NB4 (cell line): ENCODE measurements at places on chromosomes 13 and 19.

DNA sequence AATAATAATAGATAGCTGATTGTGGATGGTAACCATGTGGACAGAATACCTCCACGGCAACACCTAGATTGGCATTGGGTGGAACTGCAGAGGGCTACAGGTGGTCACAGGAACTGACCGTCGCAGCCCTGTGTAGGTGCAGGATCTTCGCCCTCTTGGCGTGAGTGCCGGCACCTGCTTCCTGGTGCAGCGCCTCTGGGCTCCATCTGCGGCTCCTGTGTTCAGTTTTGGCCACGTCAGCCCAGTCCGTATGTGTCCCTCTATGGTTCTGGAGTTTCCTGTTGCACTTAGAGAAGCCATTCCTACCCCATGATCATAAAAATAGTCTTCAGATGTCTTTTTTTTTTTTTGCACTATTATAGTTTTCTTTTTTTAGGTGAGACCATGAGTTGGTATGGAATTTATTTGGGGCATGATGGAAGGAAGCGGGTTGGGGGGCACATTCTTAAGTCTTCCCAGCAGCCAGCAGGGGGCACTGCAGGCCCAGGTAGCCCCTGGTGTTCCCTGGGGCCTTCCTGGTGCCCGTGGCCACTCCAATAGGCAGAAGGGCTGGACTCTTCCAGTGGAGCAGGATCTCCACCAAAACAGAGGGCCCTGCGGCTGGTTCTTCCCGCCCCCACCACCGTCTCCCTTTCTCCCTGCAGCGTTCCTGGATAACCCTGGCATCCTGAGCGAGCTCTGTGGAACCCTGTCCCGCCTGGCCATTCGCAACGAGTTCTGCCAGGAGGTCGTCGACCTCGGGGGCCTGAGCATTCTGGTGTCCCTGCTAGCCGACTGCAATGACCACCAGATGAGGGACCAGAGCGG, 10.1 kb upstream of the SLC25A42 start:
- DNase-seq = peak; percentile 66

DNA sequence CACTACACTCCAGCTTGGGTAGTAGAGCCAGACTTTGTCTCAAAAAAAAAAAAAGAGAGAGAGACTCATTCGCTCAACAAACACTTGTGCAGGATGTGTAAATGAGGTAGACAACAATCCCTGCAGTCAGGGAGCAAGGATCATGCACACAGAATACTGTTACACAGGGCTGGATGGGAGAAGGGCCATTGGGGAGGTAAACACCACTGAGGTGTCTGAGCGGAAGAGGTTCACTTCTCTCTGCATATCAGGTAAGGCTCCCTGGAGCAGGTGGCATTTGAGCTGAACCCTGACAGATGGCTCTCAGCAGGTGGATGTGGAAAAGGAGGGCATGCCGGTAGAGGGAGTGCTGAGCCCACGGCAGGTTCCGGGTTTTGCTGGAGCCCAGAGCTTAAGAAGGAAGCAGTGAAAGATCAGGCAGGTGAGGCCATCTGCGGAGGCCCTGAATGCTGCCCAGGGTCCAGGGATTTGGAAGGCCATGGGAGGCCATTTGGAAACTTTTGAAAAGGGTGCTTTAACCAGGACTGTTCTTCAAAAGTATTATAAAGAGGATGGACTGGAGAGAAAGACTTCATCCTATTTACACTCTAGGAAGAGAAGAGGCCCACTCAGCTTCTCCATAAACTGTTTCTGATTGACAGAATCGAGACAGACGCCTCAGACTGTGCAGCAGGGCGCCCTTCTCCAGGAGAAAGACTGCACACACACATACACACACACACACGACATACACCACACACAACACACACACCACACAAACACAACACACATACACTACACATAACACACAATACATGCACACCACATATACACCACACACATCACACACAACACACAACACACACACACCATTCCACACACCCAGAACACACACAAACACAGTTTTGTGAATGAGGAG, 199.4 kb downstream of the USP12 start:
- peak; percentile 54 for DNase-seq

- no peak for DNase-seq
These were observed 20.1 kb upstream of the MRI1 start for GRCh38 chr19:13744174-13744573.

DNA sequence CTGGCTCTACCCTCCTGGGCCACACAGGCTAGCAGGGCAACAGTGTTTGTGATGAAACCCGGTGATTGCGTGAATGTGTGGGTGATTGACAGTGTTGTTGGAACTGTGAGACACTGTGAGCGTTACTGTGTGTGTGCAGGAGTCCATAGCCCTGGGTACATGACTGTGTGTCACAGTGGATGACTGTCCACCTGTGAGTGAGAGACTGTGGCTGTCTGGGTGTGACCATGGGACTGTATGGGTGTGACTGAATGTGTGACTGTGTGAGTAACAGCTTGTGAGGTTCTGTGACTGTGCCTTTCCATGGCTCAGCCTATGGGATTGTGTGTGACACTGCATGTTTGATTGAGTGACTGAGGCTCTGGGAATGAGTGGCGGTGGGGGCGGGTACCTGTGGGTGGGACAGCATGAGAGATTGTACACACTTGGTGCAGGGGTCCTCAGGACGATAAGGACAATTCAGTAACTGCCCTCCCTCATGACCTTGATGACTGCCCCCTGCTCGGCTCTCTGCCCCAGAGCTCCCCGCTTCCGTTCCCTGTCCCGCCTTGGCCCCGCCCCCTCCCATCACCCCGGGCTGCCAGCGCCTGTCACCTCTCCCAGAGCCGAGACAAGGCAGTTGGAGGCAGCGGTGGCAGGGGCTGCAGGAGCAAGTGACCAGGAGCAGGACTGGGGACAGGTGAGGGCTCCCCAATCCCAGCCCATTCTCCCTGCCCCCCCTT, at the start of gene GIPR:
Gene GIPR, plus strand, starts transcription at position 602 of the 722 bp plus-strand sequence. CDS start 1,300 bp downstream, outside the sequence.
- DNase-seq = peak; percentile 49

DNA sequence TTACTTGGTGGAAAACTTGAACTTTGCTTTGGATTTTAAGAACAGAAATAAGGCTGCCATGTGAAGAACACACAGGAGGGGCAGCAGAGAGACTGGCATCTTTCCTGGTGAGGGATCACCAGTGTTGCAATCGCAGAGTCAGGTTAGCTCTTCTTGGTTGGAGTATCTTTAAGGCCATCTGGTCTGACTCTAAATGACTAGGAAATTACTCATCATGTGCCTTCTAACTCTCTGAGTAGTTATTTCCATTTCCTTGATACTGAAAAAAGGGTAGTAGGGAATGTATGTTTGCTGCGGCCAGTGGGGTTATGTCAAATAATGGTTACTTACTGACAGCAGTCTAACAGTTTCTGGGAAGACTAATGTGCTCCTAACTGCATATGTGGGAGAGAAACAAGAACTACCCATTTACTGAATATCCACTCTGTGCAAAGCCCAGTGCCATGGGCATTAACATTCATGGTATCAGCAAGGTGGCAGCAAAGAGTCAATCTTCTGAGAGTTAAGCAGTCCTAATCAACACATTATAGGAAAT, 122.1 kb downstream of the COG6 start:
- peak; percentile 62 for DNase-seq

DNA sequence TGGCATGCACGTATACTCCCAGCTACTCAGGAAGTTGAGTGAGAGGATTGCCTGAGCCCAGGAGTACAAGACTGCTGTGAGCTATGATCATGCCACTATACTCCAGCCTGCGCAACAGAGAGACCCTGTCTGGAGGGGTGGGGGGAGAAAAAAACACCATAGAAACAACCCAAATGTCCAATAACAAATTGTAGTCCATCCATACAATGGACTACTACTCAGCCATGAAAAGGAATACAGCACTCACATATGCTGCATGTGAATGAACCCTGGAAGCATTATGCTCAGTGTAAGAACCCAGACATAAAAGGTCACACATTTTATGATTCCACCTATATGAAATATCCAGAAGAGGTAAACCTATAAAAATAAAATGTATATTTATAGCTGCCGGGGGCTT, 42.3 kb downstream of the CD320 start:
- peak; percentile 25 for DNase-seq

DNA sequence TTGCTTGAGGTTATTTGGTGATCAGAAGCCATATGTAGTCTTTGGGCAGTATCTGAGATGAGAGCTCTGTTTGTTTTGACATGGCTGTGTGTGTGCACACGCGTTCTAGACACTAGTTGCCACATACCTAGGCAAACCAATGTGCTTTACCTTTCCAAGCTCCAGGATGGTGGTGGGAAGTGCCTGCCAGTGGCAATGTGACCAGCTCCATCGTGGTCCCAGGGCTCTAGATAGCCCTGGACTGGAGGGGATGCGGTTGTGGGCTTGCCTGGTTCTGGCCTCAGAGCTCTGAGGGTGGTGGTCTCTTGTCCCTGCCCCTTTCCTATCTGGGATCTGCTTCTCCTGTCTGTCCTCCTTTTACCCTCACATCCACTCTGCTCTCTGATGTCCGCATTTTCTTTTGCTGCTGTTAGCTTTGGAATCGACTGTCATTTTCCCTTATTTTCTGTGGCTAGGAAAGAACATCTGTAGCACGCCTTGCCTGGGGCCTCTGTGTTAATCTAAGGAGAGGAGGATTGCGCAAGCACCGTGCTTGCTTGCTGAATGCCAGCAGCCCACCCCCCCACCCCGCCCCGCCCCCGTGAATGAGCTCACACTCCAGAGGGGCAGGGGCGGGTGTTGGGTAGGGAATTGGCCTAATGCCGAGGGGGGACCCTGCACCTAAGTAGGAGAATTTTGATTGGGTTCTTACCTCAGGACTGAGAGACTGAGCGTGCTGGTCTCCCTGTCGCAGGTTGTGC, 89.5 kb downstream of the ARHGEF7 start:
- DNase-seq = peak; percentile 75

DNA sequence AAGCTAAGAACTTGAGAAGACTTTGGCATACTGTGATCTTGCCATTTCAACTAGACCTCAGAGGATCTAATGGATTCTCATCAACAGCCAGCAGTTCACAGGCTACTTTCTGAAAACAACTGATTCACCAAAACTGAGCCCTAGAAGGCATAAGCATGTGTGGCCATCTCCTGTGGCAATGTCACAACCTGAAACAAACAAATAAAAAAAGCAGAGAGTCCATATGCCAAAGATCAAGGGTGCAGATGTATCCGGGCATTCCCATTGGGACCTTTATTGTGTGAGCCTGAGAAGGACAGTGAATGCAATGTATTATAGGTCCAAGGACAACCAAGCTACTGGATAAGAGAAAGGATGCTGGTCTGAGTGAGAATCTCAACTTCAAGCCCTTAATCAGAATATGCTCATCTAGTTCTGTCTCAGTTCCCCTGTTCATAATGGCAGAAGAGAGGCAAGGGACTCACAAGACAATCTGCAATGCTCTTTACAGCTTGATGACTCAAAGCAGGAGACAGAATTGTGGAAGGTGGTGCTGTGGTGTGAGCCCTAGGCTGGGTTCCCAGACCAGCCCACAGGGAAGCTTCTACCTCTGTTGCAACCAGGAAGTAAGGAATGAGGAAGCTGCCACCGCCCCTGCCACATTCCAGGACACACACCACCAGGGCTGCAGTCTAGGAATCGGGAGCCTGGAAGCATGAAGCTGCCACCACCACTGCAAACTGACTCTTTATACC, 133.7 kb downstream of the RAP2A start:
- DNase-seq = peak; percentile 24

DNA sequence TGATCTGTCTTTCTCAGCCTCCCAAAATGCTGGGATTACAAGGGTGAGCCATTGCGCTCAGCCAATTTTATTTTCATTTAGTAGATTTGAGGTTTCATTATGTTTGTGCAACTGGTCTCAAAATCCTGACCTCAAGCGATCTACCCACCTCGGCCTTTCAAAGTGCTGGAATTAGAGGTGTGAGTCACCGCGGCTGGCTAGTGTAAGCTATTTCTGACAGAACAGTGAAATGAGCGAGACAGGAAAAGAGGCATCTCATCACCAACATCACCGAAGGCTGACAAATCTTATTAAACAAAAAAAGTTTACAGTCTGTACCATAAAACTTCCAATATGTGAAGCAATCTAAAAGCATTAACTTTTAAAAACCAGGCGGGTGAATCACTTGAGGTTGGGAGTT, 12.2 kb upstream of the ZNF888 start:
- peak; percentile 83 for DNase-seq

DNA sequence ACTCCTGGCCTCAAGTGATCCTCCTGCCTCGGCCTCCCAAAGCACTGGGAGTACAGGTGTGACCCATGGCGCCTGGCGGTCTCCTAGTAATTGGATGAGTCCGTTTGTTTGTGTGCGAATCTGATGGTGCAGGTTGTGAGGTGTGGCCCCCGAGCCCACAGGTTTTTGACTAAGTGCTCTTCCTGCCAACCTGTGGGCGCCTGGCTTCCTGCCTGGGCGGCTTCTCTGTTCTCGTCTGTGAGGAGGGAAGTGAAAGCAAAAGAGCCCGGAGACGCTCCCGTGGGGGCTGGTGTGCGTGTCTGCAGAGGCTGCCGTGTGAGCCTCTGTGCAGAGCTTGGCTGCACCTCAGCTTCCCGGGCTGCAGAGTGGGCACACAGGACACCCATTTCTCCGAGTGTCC, 10.0 kb downstream of the ARHGAP45 start:
- DNase-seq = peak; percentile 76

DNA sequence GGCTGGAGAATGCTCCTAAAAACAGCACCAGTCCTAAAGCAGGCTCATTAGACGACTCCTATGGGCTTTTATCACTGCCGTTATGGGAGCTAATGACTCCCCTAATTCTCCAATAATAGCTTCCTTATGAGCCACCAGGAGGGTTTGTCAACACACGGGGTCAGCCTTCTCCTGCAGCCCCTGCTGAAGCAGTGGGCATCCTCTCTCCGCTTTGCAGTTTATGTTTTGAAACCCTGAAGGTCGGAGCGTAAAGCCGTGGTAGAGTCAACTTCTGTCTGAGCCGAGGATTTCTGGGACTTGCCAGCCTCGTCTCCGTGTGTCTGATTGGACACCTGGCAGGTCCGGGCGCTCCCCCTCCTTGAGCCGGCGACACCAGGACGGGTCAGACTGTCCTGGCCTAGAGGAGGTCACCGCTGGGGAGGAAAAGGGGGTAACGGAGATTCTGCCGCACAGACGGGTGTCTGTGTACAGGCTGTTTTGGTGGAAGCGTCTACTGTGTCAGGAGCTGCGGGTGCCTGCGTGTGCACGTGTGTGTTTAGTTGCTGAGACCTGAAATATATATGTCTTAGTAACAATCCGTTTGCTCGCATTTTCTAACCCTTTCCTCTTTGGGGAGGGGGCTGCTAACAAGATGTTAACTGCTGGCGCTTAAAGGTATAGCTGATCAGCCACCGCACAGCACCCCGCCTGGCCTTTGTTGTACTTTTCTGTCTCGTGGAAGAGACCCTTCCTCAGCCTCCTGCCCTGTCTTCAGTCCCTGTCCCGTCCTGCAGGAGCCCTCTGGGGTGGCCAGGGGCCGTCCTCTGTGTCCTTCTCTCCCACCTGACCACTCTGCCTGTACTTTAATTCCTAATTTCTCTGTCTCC, 1.9 kb downstream of the KDM4B start:
- DNase-seq = no peak

DNA sequence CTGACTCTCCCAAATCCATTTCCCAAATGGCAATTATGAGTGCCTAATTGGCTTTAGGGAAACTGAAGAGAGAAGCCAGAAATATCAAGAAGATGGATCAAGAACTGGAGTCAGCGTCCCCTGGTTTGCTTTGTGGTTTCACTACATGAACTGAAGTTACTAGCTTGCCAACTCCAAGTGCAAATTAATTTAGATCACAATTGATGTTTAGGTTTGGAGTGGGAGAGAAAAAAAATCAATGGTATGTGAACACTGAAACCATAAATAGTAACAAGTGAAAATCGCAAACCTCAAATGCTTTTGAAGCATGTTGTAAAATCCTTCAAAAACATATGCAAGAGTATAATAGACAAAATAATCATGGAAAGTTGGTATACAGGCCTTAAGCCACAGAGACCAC, 1528.6 kb upstream of the SLC10A2 start:
- DNase-seq = no peak

GRCh38 chr19:33293255-33294057, 8.9 kb downstream of the CEBPA start:
- peak; percentile 89 for DNase-seq

- no peak for DNase-seq
These were observed 4.8 kb upstream of the ATF5 start for GRCh38 chr19:49924004-49924880.
